ENCODE measurements at places on chromosomes 6 and 20. TPM values are rescaled to one million over a fixed set of nuclear protein-coding genes. Genes with fewer than 3 reads are reported as not detected.

DNA sequence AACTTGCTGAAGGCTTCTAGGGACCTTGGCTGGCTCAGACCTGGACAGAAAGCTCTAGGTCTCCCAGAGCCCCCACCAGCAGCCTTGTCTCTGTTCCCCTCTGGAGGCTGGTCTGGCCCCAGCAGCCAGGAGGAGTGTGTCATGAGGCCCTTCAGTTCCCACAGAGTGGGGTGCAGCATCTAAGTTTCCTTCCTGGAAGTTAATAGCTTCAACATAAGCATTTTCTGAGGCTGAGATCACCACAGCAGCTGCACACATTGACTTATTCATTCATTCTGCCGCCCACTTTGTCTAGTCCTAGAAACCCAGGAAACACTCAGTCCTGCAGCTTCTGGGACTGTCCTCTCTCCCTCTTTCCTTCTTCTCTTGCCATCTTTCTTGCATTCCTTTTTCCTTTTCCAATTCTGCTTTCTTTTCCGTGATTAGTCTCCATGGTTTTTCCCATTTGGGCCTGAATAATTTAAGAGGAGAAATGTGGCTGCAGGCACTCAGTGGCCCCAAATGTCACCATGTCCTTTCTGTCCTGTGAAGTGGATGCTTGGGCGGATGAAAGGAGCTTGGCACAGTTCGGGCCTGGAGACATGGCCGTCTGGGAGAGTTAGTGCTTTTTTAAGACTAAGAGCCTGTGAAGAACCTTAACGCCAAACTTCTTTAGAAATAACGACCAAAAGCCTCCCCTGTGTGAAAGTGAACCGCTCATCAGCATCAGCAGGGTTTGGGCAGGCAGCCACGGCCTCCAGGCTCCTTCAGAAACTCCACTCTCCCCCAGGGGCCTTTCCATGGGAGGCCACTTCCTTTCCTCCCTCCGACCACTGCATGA is 31.0 kb upstream of the PCMTD2 start:
- peak; percentile 24 for DNase-seq

SPATS1 gene
- not detected for polyA plus RNA-seq

GRCh38 chr6:123091896-123092271 is 95.8 kb downstream of the CLVS2 start:
- DNase-seq, result no peak

DNA sequence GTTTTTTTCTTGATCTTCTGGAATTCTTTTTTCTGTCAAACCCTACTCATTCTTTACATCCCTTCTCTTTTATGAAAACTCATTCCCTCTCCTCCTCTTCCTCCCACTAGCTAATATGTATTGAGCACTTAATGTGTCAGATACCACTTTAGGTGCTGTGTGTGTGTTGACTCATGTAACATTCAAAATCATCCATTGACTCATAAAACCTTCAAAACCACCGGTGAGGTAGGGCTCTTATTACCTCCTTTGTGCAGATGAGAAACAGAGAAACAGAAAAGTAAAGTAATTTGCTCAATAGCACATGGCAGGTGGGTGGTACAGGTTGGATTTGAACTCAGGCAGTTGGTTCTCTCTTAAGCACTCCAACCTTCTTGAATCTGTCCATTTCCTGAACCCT is 136.3 kb upstream of the NEDD9 start:
- DNase-seq, result no peak

GRCh38 chr20:4736875-4737274 is 15.2 kb downstream of the PRND start:
- no peak for DNase-seq

GRCh38 chr6:72321788-72322187 is 300.1 kb upstream of the KCNQ5 start:
- DNase-seq, result no peak

GRCh38 chr6:163720005-163720404 is 305.5 kb downstream of the QKI start:
- DNase-seq, result no peak

- no peak for DNase-seq
Observed at GRCh38 chr6:142683714-142684141, 261.2 kb downstream of the HIVEP2 start.

GRCh38 chr6:159718634-159719033 is 8.7 kb upstream of the WTAP start:
- DNase-seq, result no peak

LGSN gene
- 0.82 TPM for polyA plus RNA-seq

DNA sequence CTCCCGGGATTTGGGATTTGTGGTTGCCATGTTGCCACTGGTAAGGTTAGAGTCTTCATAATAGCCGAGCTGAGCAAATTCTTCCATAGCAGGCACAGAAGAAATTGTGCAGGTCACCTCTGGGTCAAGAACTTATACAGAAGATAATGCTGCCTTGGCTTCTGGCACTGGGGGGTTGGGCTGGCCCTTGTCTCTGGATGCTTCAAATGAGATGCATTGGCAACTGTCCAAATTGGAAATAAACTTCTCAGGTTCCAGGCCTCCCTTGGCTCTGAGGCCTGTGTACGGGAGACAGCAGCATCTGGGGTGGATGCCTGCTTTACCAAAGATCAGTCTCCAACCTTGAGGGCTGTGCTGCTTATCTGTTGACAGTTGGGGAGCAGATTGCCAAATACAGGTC is 26.2 kb downstream of the MYO6 start:
- no peak for DNase-seq

GRCh38 chr6:93036835-93037234 is 382.5 kb downstream of the EPHA7 start:
- DNase-seq, result no peak

- peak; percentile 39 for DNase-seq
Observed at GRCh38 chr6:165774903-165775601, 112.0 kb upstream of the PDE10A start.

DNA sequence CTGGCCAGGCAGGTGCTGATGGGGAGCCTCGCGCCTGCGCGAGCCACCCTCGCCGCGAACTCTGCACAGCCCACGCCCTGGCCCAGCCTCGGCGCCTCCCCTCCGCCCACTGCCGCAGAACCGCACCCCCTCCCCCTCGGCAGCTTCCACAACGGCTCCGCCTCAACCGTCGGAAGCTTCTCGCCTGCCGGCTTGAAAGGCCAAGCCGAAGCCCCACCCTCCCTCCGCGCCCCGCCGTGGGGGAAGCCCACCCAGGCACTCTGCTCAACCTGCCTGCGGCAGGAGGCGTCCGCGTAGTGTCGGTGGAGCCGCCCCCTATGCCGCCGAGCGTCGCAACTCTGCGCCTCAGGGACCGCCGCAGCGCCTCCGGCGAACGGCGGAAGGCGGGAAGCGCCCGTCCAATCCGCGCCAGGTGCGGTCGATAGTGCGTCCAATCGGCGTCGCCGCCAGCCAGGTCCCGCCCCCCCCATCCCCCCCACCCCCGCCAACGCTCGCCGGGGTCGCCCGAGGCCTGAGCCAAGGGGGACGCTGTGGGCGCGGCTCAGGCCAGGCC is at the start of gene SYCP2:
Gene SYCP2 (minus strand): TSS at position 342 of the 553 bp plus-strand sequence. CDS start 11,224 bp downstream, outside the sequence.
- peak; percentile 12 for DNase-seq

GRCh38 chr6:45365036-45365435 is 12.7 kb downstream of the SUPT3H start:
- DNase-seq, result no peak

GRCh38 chr6:127959869-127960268 is 59.0 kb upstream of the THEMIS start:
- DNase-seq, result no peak

DNA sequence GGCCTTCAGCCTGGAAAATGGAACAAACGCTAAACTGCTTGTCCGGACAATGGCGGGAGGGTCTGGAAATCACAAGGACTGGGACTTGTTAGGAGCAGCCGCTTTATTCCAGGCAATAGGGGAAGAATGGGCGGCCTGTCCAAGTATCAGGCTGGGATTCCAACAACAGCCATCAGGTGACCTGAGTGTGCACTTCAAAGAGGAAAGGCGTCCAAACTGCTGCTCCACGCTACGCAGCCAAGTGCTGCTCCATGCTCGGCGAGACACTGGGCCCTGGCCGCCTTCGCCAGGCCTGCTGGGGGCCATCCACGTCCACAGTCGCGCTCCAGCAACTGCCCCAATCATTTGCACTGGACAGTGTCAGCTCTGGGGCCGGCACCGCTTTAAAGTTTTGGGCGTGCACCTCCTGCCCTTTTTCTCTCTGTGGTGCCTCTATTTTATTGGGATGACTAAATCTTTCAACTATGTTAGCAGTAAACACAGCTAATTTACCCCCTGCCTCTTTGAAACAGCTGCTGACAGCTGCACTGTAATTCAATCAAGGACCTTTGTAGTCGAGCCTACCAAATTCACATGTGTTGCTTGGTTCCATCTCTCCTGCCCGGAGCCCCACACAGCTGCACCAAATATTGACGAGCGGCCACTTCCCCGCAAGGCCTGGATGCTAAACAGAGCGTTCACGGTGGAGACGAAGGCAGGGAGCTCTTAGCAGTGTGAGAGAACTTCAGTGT is 98.3 kb downstream of the BMP7 start:
- peak; percentile 60 for DNase-seq

- DNase-seq, result no peak
Observed at GRCh38 chr6:19864285-19864684, 27.1 kb downstream of the ID4 start.

- DNase-seq, result no peak
Observed at GRCh38 chr20:19947611-19948264, 69.4 kb upstream of the NAA20 start.

DNA sequence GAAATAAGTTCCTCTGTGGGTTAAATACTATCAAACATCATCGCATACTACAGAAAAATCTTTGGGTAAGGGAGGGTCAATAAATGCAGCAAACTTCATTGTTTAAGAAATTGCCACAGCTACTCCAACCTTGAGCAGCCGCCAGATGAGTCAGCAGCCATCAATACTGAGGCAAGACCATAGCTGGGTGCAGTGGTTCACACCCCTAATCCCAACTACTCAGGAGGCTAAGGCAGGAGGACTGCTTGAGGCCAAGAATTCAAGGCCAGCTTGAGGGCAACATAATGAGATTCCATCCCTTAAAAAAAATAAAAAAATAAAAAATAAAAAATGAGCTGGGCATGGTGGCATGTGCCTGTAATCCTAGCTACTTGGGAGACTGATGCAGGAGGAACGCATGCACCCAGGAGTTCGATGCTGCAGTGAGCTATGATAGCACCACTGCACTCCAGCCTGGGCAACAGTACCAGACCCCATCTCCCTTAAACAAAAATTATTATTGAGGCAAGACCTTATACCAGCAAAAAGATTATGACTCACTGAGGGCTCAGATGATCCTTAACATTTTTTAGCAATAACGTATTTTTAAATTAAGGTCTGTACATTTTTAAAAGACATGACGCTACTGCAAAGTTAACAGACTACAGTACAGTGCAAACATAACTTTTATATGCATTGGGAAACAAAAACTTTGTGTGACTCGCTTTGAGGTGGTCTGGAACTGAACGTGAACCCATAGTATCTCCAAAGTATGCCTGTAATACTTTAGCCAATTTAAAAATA is 8.8 kb downstream of the SRPK1 start:
- no peak for DNase-seq

CEP85L gene
- polyA plus RNA-seq, result 7.9 TPM

DNA sequence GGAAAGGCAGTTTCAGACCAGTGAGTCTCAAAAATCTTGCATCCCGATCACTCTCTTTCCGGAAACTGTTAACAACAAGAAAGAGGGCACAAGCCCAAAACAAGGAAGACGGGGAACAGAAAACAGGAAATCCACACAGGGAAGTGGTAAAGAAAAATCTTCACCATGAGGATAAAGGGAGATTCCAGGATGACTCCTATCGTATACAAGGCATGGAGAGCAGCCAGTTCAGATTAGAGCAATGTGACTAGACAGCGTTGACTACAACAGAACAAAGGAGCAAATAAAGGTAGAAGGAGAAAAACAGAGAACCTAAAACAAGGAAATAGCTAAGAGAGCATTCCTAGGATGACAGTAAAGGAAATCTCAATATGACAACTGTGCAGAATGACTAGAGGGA is 26.5 kb downstream of the VNN1 start:
- DNase-seq, result no peak

DNA sequence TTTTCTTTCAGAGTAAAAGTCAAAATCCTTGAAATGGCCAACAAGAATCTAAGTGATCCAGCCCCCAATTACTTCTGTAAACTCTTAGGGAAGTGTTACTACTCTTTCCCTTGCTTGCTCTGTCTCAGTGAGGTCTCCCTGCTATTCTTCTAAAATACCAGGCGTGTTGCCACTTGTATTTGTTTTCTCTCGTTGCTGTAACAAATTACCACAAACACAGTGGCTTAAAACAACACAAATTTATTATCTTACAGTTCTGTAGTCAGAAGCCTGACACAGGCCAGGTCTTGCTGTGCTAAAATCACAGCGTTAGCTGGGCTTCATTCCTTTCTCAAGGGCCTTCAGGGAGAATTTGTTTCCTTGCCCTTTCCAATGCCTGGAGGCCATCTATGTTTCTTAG is 59.9 kb downstream of the HECA start:
- no peak for DNase-seq

DNA sequence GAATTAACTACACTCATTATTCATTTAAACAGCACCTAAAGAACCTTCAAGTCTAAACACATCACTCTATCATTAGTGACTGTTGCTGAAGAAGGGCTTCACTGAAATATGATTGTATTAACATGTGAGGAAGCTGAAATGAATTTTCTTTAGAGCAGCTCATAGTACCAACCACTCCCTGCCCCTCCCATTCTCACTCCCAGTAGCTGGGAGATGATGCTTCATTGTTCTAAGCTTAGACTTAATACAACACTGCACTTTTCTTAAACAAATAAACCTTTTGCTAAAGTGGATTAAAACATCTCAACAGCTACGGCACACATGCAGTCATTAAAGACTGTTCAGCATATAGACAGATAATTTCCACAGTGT is 63.1 kb downstream of the ATXN1 start:
- DNase-seq, result no peak

DNA sequence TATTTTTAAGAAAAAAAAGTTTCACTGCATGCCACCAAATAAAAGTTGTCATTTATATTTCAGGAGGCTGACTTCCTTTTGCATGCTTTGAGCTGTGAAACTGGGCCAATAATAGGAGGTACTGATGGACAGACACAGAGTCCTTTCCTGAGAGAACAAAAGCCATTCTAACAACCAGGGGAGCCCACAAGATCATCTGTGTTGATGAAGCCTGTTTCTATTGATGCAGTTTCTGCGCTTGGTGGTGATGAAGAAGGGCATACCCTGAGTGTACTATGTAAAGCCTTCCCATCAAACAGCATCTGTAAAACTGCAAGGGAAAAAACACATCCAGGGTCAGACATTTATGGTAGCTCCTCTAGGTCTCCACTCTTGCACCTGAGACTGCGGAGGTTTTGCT is 34.8 kb downstream of the ABHD12 start:
- DNase-seq, result no peak

DNA sequence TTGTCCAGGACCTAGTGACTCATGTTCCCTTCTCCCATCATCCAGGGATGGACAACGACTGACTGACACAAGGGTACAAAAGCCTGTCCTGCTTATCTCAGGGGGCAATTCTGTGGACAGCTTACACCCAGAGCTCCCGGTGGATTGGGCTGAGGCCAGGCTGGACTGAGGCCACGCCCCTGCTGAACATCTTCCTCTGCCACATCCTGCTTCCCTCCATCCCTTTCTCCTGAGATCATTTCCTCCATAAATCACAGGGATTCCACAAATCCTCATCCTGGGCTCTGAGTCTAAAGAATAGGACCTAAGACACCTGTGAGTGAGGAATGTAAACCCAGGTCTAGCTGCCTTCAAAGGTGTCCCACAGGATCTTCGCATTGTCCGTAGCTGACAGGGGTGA is 30.4 kb upstream of the RNF24 start:
- DNase-seq, result no peak

GRCh38 chr6:157217894-157218370 is 105.4 kb downstream of the TMEM242 start:
- no peak for DNase-seq

ELOVL2 gene
- polyA plus RNA-seq, result 10.1 TPM

FKBP1C gene
- 6.8 TPM for polyA plus RNA-seq

- DNase-seq, result peak; percentile 35
Observed at GRCh38 chr6:133553652-133554051, 312.5 kb downstream of the EYA4 start.

TINAG gene
- 33.0 TPM for polyA plus RNA-seq

Data from right renal pelvis (tissue), 4 donors.